Renal cortical epithelial cell (primary cell): ENCODE measurements at places on chromosomes 11 and 22.

DNA sequence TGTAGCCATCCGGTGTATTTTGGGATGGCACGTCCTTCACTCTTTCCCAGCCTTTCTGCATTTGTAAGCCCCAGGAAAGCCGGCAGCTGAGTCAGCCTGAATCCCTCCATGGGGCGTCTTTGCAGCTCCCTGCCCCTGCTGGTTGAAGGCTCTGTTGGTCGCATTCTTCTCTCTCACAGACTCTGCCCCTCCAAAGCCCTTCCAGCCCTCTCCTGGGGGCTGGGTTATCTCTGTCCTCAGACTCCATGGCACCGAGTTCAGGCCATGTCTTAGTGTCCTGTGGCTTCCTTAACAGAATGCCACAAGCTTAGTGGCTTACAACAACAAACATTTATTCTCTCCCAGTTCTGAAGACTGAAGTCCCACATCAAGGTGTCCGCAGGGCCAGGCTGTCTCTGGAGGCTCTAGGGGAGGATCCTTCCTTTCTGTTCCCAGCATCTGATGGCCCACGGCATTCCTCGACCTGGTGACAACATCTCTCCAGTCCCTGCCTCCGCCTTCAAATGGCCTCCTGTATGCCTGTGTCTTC lies 62.2 kb downstream of the BCR start:
- DNase-seq = no peak

- DNase-seq = peak; percentile 54
Observed at GRCh38 chr22:42862045-42862734, 5.1 kb upstream of the ARFGAP3 start.

DNA sequence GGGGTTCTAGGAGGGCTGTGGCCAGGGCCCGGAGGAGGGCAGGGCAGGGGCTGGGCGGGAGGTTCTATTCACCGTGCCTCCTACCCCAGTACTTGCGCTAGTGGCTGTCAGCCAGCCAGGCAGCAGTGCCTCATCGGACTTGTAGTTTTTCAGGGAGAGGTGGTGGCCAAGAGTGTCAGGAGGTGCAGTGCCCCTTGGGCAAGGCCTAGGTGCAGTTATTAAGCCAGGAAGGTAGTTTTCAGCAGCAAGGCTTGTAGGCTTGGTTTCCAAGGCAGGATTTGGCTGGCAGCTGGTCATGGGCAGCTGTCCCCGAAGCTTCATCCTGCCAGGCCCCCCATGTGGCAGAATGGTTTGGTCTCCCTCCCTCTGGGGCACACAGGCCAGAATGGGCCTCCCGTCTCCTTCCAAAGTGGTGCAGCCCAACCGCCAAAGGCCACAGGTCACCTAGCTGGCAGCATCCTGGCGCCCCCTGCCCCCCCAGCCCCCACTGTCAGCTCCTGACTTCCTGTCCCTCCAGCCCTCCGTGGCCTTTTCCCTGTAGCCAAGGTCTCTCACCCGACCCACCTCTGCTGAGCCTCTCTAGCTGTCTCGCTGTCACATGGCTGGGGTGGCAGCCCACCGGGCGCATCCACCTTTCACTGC lies 8.5 kb downstream of the CCDC88B start:
- no peak for DNase-seq

DNA sequence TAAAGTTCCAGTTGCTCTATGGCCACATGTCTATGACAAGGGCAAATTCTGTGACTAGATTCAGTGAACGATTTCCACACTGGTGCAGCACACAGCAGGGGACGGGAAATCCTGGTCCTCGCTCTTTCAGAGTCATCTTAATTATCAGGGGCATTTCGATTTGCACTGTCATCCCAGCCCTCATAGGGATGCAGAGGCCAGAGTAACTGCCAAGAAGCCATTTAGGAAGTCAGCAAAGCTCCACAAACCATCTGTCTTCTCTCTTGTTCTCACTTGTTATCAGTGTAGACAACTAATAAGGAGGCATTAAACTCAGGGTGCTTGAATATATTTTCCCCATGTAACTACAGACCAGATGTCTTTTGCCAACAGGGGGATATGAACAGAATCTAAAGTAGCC lies 151.7 kb downstream of the STK33 start:
- no peak for DNase-seq

DNA sequence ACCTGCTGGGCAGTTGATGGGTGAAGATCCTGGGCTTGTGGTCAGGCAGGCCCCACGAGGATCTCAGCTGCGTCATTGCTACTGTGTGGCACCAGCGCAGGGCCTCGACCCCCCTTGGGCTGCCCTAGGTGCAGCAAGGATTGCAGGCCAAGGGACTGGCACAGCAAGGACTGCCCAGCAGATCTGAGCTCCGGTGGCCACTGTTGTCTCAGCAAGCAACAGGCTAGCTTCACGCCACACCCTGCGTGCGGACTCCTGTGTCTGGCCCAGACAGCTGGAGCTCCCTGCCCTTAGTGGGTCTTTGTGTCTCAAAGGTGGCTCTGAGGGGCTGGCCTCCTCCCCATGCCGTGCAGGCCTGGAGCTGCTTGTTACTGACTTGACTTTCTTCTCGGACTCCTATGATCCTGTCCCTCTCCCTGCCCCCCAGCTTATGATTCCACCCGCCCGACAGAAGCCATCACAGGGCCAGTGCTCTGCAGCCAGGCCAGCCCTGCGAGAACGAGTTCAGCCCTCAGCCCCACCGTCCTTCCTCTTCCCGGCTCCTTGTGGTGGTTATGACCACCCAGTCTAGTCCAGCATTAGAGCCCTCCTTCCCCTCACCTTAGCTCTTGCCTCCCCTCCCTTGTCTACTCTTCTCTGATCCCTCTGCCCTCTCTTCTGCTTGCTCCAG lies 295.6 kb downstream of the TBC1D22A start:
- DNase-seq = no peak

DNA sequence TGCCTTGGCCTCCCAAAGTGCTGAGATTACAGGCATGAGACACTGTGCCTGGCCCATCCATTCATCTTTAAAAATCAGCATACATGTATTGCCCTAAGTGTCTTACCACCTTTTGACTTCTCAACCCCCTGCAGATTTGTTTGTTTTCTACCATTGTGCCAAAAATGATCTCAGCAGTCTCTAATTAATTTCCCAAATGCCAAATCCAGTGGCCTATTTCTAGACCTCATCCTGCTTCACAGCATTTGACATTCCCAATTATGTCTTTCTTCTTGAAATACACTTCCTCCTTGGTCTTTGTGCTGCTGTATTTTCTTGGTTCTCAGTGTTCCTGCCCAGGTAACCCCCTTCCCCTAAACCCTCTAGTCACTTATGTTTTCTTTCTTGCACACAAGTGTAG lies 46.0 kb upstream of the GRAMD1B start:
- no peak for DNase-seq
